Activated CD4-positive, alpha-beta T cell treated with anti-CD3 and anti-CD28 coated beads, Interleukin-2, amount 50 U/mL, for 24 hours (primary cell): ENCODE measurements at places on chromosomes 11 and 22.
A peak's percentile ranks its signal among the peaks of the same experiment; 100 is the strongest.

DNA sequence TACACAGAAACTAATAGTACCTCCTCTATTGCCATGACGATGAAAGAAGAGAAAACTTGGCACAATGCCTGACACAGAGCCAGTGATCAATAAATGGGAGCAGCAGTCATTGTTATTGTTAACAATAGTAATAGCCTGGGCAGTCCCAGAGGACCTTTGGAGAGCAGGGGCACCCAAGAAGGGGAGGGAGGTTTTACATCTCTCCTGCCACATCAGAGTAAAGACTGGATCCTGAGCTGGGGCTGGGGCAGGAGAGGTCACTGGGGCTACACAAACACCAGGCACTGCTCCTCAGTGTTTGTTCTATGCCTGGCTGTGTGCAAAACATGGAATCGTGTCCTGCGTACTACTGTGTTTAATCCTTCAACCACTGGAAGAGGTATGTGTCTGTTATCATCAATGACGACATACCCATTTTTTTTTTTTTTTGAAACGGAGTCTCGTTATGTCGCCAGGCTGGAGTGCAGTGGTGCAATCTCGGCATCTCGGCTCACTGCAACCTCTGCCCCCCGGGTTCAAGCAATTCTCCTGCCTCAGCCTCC is 25.0 kb upstream of the CREB3L1 start:
- DNase-seq, result no peak

- DNase-seq, result no peak
These were observed 11.8 kb upstream of the FXYD2 start for GRCh38 chr11:117836077-117836960.

- no peak for DNase-seq
These were observed 18.1 kb upstream of the CAPRIN1 start for GRCh38 chr11:34033399-34033798.

- DNase-seq, result no peak
These were observed 93.5 kb downstream of the ME3 start for GRCh38 chr11:86578727-86579405.

DNA sequence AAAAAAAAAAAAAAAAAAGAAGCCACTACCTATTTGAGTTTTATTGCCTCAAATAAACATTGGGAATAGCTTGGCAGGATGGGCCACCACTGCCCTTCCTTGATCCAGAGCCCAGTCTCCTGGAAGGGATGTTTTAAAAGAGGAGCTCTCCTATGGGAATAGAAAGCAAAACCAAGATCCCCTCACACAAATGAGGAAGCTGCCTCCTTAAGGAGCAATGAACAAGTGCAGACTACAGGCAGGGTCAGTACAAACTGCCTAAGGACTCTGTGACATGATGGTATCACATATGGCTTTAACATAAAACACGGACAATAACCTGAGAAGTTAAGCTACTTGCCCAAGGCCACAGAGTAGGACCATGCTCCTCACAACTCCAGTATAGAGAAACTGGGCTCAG is 120.8 kb downstream of the NAT10 start:
- DNase-seq, result no peak

DNA sequence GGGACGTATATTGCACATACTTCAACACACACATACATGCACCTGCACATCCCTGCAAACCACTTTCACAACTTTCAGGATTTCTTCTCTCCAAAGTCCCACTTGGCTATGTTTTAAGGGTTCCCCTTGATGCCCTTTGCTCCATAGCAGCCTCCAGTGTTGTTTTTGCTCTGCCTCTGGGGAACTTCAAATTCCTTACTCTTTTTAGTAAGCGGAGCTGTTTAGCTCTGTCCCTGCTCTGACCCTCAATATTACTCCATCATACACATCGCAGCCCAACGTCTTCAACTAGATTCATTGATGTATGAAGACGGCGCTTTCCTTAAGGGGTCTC is 18.3 kb downstream of the PRR5L start:
- no peak for DNase-seq

DNA sequence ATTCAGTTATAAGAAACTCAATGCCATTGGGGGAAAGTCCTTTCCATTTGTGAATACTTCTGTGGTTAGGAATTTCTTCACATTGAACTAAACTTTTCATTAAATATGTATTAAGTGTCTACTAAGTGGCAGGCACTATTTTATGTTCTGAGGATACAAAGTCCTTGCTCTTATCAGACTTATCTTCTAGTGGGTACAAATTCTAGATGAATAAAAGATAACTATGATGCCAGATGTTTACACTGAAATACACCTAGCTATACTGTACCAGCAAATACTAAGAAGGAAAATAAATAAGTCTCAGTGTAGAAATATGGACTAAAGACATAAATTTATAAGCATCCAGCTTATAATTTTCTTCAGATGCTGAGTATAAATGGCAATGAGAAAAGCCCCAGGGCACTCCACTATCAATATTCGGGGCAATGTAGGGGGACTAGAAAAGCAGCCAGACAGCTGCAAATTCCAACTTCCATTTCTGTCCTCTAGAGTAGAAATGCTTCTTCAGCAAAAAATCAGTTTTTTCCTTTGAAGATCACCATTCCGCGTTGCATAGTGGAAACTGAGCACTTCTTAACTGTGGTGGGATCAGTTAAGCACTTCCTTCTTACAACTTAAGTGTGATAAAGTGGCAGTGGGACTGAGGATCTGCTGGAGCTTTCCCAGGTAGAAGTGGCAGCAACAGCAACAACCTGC is 11.8 kb upstream of the BIRC3 start:
- DNase-seq, result no peak

GRCh38 chr22:42799061-42799460 is 58.0 kb downstream of the ARFGAP3 start:
- DNase-seq, result no peak

GRCh38 chr11:12962306-12962705 is 46.8 kb upstream of the RASSF10 start:
- DNase-seq, result no peak

DNA sequence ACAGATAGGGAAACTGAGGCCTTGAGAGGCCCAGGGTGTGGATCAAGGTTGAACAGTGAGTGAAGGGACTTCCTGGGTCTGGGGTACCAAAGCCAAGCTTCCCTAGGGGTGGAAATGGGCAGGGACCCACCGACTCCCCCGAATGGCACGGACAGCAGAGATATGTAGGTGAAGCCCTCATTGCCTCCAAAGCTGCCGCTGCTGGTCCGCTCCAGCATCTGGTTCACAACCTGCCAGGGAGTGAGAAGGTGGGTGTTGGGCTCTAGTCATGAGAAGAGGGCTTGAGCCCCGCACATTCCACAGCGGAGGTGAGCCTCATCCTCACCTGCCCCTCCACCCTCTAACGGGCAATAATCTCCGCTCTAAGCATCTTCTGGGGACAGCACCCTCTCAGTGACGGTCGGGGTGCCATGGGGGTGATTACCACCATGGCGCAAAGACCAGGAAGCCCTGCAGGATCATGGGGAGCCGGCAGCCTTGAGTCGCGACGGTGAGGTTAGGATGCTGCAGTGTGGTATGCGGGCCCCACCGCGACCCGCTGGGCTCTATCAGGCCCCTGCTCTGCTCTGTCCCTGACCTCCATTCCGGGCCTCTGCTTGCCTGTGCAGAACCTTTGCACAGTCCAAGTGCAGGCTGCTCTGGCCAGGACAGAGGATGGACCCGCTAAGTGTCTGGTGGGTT is 10.8 kb downstream of the ALDH3B2 start:
- DNase-seq, result no peak

DNA sequence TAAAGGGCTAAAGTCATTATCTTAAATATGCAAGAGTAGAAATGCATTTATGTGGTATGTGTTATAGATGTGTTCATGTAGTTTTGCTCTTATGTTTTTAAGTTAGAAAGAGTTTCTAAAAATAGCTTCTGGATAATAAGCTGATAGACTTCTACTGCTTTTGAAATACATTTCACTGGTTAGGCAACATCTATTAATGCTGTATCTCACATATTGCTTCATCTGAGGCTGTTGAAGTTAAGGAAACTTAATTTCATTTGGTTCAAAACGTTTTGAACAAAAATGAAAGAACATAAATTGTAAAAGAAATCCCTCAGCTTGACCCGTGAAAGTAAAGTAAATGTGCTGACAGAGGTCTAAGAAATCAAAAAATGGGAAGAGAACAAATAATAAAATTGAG is 164.0 kb upstream of the CTSC start:
- no peak for DNase-seq

GRCh38 chr22:29256606-29257325 is 11.0 kb downstream of the RHBDD3 start:
- DNase-seq, result no peak

DNA sequence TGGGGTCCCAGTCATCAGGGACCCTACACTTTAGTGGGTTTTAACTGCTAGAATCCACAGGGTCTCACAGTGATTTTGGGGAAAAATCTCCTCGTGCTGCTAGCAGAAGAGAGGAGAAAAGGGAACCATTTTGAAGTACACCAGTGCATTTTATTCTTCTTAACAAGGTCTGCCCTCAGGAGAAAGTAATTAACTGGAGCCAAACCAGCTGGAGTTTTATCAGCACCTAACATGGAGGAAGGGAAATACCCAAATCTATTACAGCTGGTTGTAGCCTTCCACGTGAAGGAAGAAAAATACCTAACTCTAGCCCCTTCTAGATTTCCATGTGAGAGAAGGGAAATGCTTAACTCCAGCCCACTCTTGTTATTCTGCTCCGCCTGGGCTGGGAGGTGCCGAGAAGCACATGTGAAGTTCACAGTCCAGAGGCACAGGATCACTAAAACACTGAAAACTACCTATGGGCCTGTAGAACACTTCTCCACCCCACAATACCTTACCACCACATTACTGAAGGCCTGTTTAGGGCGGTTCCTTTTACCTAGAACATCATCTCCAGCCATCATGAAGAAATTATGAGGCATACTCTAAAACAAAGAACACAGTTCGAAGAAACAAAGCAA is 31.3 kb upstream of the TEAD1 start:
- no peak for DNase-seq

GRCh38 chr22:19854778-19855503 is at the start of the genes GNB1L and RTL10:
TSS of gene GNB1L (minus strand) at chr22:19854874. CDS start at chr22:19821355, 33,519 bp downstream.
TSS of gene RTL10 (minus strand) at chr22:19854874. CDS start at chr22:19852261, 2,613 bp downstream.
- peak; percentile 91 for DNase-seq
